ENCODE measurements at places on chromosomes 6 and 20.

- no peak for DNase-seq
These were observed 43.1 kb upstream of the BEND6 start for GRCh38 chr6:56911847-56912246.

DNA sequence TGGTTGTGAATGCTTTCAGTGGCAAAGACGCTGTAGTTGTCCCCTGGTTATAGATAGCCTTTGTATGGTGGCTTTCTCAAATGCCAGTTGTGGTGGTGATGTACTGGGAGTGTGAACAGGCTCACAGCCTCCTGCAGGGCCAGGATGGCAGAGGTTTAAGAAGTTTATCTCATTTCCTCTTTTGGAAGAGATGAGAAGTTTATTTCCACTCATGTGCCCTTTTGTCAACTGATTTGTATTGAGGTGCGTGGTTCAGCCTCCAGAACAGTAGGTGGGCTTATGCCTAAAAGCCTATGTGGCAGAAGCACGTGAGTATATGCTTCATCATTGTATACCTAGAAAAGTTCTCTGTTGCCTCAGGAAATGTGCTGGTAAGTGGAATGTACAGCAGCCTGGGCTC lies 13.7 kb upstream of the ZFP57 start:
- no peak for DNase-seq

DNA sequence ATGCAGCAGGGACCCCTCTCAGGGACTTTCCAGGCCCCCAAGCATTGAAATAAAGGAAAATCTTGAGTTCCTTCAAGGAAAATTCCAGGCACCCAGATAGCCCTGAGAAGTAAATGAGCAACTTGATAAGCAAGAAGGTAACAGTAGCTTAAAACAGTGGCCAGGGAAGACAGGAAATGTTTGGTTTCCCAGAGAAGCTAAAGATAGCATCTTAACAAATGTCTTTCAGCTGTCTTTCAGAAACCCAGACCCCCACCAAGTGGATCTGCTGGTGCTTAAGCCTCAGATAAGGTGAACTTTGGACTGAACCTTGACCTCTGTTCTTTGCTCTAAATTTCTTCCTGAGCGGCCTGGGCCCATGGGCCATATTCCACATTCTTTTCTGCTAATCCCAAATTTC lies 117.8 kb upstream of the CST7 start:
- DNase-seq = no peak

DNA sequence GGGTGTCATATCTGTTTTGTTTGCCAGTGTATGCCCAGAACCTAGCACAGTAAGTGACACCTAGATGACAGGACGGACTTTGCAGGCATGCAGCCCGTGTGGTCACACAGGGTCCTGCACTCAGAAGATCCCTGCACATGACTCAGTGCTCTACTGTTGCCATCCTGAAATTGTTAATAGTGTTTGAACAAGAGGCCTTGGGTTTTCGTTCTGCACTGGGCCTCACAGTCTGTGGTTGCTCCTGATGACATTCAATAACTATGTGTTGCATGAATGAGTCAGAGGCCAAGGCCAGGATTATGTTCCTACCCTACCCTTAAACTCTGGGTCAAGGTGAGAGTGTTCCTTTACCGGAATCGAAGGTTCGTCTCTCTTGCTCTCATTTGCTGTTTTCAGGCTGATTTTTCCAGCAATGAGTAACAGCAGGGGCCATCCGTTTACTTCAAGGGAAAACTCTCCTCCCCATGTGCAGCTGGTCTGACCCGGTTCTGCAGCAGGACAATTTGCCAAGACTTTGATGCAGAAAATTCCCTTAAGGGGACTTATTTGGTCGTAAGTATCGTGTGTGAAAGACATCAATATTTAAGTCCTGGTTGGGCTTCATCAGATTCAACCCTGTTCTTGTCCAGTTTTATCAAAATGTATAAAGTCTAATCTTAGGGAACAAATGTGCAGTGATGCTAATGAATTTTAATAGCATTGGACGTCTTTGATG lies 13.0 kb upstream of the PFDN4 start:
- DNase-seq = peak; percentile 31

DNA sequence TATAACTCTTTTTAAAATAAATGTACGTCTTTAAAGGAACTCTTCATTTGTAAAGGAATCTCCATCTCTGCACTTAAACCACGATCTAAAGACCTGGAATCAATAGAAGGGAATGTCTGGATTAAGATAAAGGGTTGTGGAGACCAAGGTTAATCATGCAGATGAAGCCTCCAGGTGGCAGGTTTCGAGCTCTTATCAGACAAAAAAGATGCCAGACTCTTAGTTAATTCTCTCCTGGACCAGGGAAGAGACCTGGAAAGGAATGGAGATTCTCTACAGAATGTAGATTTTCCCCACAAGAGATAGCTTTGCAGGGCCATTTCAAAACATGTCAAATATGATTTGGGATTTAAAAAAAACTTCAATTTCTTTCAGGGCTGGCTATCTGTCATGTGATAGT lies 71.5 kb upstream of the SSTR4 start:
- DNase-seq = no peak

- DNase-seq = no peak
These were observed 111.9 kb downstream of the FAM83B start for GRCh38 chr6:54958446-54958845.

DNA sequence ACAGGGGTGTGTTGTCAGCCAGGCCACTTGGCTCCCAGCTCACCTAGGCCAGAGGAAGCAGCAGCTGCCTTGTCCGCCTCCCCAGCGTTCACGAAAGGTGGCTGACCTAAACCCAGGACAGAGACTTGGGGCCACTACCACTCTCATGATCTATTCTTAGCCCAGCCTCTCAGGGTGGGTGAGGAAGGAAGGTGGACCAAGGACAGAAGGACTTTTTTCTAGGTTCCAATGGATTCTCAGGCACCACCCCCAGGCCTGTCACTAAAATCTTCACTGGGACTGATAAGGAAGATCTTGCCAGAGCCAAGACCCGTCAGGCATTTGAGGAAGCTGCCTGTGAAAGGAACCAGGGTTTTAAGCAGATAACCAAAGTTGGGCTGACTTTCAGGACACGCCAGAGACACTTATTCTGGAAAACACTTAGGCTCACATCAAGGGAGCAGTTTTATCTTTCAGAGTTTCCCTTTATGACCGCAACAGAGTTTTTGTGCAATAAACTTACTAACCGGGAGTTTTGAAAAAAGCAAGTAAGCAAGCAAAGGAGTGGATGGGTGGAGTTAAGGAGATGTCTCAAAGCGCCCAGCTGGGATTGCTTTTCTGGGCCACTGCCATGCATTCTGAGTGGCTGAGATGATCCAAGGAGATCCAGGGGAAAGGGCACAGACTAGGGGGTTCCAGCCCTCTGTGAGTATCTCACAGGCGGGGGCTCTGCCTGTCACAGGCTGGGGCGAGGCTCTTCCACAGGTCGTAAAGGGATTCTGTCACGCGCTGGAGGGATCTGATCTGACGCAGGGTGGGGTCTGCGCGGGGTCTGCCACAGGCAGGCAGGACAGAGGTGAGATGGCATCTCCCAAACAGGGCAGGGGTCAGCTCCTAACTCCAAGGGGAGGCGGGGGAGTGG lies 989 bp downstream of the FITM2 start:
- peak; percentile 73 for DNase-seq

DNA sequence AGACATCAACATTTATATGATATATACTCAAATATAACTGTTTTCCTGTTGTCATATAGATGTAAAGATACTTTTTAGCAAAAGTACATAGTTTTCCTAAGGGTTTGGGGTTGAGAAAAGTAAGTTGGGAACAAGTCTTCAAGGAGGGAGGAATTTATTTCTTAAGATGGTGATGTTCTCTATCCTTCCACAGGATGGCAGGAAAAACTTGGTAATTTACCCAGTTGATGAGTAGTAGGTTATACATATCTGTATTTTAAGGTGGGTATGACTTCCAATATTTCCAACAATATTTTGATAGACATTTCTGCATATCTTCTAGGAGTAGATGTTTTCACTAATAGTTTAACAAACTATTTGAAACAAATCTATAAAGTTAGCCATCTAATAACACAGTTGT lies 254.4 kb downstream of the RIMS1 start:
- DNase-seq = no peak

DNA sequence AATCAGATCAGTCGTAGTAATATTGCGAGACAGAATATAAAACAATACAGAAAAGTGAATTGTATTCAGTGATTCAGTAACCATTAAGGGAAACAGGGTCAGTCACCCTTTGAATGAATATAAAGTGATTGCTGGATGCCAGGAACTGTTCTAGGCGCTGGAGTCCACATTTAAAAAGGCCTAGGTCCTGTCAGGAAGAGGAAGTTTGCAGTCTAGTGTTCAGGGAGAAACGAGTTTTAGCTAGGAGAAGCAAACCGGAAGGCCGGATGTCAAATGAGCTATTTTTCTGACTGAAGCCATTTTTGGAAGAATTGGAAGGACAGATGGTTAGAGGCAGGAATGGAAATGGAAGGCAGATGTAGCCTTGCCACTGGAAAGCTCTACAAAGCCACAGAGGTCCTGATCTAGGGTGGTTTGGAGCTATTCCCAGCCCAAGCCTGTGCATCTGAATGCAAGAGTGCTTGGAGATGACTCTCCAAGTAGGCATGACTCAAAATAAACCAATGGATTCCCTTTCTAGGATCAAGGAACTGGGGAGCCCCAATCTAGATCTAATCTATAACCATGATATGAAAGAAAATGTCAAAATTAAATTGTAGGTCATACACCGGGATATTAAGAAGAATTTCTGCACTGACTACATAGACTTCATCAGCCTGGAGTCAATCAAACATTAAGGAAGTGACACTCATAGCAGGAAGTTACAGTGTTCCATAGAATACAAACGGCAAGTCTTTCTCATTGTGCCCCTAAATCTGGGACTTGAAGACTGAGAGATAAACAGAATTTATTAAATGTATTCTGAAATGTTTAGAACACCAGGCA lies 36.8 kb upstream of the CDKAL1 start:
- no peak for DNase-seq

DNA sequence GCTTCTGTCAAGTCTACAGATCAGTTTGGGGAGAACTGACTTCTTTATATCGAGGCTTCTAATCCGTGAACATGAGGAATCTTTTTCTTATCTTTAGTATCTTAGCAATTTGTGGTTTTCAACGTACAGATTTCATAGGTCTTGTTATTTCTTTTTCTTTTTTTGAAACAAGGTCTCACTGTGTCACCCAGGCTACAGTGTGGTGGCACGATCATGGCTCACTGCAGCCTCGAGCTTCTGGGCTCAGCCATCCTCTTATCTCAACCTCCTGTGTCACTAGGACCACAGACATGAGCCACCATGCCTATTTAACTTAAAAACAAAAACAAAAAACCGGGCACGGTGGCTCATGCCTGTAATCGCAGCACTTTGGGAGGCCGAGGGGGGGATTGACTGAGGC lies 29.3 kb downstream of the DNAJC5 start:
- no peak for DNase-seq

GRCh38 chr6:149471801-149472200 lies 13.0 kb downstream of the ZC3H12D start:
- no peak for DNase-seq

DNA sequence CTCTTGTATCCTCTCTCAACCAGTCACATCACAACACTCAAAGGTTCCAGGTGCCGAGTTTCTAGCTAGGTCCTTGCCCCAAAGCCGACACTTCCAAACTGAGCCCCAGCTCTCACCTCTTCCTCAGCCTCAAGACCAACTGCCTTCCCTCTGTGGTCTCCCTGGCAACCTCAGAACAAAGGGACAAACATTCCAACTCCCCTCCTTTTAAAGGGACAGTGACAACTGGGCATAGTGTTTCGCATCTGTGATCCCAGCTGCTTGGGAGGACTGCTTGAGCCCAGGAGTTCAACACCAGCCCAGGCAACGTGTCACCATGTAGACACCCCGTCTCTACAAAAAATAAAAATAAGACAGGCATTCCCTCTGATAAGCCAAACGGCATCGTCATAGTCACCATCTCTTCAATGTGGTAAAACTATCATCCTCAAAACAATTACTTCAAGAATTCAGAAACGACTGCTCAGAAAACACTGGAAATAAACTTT lies 11.3 kb downstream of the DIDO1 start:
- DNase-seq = no peak

DNA sequence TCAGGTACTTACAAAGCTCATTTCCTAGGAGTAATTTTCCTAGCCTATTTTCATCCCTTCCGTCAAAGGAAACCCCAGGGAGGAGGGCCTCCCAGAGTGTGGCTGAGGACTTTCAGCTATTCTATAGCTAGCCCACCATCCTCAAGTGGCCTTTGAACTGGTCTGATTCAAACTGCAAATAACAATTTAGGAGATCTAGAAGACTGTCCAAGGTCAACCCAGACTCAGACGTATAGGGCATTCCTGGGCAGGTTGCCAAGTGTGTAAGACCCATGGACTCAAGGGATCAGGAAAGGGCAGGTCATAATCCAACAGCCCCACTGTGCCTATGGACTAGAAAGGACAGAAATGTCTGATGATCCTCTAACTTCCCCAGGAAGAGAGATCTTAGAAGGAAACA lies 2.1 kb upstream of the RRAGD start:
- DNase-seq = peak; percentile 43

- DNase-seq = no peak
These were observed 31.0 kb downstream of the E2F3 start for GRCh38 chr6:20432692-20433091.

- DNase-seq = no peak
These were observed 118.6 kb downstream of the LAMP5 start for GRCh38 chr20:9632991-9633390.

GRCh38 chr6:106056746-106057390 lies 29.3 kb upstream of the PRDM1 start:
- no peak for DNase-seq

- DNase-seq = no peak
These were observed 114.2 kb downstream of the SOX4 start for GRCh38 chr6:21707524-21708319.

DNA sequence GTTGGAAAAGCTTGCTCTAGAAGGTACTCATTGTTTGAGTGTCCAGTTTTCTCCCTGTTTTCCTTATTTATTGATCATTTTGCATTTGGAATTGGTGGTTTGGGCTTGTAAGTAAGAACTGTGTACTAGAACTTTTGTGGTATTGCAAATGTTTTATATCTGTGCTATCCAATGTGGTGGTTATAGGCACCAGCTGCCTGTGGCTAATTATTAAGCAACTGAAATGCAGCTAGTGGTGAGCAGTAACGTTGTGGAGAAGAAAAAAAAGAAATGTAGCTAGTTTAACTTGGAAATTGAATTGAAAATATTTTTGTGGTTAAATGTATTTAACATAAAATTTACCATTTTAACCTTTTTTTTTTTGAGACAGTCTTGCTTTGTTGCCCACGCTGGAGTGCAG lies 50.7 kb upstream of the MAPK13 start:
- DNase-seq = no peak

Measured in hepatocyte (in vitro differentiated cells).